Lung microvascular endothelial cell (primary cell): ENCODE measurements at places on chromosomes 4 and X. TPM values are rescaled to one million over a fixed set of nuclear protein-coding genes. Genes with fewer than 3 reads are reported as not detected.

Gene MAGEB2
- not detected in 2 replicates for total RNA-seq

Gene RTL5
- 0.22 and 0.60 TPM in 2 replicates for total RNA-seq

Gene IL15
- total RNA-seq = 0.87 and 1.2 TPM in 2 replicates

Gene PAQR3
- total RNA-seq = 8.1 and 16.1 TPM in 2 replicates

Gene TRIM75
- not detected in 2 replicates for total RNA-seq

Gene ARMCX4
- 2.6 and 4.2 TPM in 2 replicates for total RNA-seq

Gene MED14
- 13.3 and 14.1 TPM in 2 replicates for total RNA-seq

Gene KLHL4
- 51.8 and 53.2 TPM in 2 replicates for total RNA-seq

Gene FREM3
- 0.22 and 0.60 TPM in 2 replicates for total RNA-seq

Gene FOXR2
- not detected in 2 replicates for total RNA-seq

- DNase-seq = no peak
These were observed 302.5 kb downstream of the PCDH7 start for GRCh38 chr4:31022702-31023101.

DNA sequence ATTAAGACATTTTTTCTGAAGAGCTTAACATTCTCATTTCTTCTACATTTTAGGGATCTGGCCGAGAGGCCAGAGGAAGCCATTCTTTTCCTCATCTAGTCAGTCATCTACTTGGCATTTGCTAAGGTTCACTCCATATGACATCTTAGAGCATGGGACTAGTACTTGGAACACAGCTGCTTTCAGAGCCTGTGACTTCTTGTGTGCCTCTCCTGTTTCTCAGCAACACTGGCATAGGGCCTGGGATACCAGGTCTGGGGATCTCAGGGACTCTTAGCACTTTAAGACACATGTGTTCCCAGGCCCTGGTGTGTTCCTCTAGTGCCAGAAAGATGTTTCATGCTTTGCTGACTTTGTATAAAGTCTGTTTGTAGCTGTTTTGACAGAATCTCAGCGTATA, 7.3 kb downstream of the PLP1 start:
- DNase-seq = no peak

GRCh38 chr4:95087657-95088455, 330.1 kb downstream of the BMPR1B start:
- DNase-seq = no peak

GRCh38 chr4:185755451-185755850, 56.5 kb downstream of the SORBS2 start:
- no peak for DNase-seq

DNA sequence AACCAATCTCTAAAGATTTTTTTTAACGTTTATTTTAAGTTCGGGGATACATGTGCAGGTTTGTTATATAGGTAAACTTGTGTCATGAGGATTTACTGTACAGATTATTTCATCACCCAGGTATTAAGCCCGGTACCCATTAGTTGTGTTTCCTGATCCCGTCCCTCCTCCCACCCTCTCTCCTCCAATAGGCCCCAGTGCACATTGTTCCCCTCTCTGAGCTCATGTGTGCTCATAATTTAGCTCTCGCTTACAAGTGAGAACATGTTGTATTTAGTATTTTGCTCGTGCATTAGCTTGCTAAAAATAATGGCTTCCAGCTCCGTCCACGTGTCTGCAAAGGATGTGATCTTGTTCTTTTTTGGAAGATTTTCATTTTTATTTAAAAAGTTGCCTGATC, 2309.4 kb upstream of the AGA start:
- no peak for DNase-seq

- DNase-seq = peak; percentile 78
These were observed 9.8 kb upstream of the ATP2B3 start for GRCh38 chrX:153507484-153508178.

DNA sequence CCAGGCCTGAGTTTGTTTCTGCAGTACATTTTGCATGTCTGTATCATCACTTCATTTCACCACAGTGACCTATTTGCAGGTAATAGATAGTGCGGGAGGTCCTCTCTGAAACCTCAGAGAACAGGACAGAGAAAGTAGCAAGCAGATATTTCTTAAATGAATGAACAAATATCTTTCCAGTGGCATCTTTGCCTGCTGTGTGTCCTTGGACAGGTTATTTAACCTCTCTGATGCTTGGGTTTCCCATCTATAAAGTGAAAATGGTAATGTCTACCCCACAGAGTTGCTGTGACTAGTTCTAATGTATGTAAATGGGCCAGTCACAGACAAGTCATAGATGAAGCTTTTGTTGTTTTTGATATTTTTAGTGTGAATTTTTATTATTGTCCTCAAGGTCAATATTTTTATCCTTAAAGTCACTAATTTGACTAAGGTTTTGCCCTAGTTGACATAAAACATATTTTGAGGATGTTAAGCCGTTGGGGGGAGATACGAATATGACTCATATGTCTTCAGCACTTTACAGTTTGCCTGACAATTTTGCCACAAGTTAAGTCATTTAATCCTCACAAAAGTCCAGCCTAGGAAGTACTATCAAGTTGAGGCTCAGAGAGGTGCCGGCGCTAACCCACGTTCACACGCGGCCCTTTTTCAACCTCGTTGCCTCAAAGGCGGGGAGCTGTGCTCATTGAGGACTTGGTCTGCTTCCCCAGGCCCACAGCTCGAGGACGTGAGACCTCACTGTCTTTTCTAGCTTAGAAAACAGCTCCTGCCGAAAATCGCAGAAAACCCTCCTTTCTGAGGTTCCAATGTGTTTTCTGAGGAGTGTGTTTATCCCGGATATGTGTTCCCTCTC, 126.7 kb upstream of the STX18 start:
- no peak for DNase-seq

DNA sequence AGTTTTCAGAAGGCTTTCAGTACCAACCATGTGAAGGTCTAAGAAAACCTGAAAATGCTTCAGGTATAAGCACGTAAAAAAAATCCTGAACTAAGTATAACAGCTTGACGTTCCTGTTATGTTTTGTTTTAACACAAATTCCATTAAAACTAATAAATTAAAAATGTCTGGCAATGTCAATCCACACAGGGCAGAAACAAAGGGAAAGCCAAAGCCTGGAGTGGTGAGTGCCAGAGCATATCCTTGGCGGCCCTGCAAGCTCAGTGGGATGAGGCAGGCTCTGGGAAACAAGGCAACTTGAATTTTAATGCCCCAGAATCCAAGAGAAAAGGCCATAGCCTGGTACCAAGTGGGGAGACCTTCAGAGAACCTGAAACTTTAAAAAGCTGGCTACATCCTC, 78.2 kb downstream of the EPHA5 start:
- DNase-seq = no peak

- peak; percentile 34 for DNase-seq
These were observed 23.3 kb upstream of the SORBS2 start for GRCh38 chr4:185835336-185835735.

DNA sequence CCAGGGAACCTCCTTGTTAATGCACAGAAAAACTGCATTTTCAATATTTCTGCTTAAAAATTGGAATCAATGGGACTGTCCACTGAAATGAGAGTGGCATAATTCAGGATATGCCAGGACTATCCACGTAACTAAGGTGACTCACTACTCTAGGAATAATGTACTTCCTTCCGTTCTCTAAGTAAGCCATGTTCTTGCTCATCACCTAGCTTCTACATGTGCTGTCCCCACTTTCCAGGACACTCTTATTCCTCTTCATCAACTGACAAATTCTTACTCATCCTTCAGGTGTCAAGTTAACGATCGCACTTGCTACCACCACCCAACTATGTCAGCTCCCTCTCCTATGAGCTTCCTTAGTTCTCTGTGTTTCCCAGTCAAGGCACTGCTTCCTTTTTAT, 342.8 kb upstream of the F9 start:
- DNase-seq = no peak

DNA sequence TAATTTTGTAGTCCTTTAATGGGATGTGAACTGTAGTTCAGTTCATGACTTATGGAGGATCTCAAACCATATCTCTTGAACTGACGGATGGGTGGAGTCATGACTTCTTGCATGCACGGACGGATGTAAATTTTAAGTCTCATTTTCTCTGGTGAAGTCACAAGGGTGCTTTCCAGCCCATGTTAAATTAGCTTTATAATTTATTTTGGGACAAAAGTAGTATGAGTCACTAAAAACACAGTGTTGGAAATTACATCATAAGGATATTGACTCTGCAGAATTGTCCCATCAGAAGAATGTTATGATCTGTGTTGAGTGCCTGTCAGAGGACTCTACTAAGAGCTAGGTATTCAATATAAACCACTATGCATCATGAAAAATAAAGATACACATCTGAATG, 6.8 kb upstream of the PAGE5 start:
- DNase-seq = no peak

GRCh38 chr4:165294907-165295306, 32.6 kb upstream of the MSMO1 start:
- DNase-seq = no peak

DNA sequence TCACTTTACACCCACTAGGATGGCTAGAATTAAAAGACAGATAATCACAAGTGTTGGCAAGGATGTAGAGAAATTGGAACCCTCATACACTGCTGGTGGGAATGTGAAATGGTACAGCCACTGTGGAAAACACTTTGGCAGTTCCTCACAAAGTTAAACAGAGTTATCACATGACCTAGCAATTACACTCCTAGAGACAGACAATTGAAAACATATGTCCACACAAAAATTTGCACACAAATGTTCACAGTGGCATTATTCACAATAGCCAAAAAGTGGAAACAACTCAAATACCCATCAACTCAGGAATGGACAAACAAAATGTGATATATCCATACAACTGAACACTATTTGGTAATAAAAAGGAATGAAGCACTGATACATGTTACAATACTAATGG, 5.7 kb downstream of the ZNF280C start:
- no peak for DNase-seq

DNA sequence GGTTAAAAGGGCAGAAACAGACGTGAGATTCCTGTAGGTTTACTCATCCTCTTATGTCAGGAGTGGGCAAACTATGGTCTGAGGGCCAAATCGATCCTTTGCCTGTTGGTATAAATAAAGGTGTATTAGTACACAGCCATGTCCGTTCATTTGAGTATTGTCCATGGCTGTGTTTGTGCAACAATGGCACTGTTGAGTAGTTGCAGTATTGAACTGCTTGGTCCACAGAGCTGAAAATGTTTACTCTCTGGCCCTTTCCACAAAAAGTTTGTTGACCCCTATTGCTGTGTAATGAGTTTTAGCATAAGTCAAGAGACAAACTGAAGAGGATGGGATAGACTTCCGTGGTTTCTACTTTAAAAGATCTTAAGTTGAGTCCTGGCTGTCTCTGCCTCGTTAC, 59.0 kb upstream of the MID1 start:
- no peak for DNase-seq

GRCh38 chrX:135541351-135541750, 20.9 kb downstream of the INTS6L start:
- no peak for DNase-seq

DNA sequence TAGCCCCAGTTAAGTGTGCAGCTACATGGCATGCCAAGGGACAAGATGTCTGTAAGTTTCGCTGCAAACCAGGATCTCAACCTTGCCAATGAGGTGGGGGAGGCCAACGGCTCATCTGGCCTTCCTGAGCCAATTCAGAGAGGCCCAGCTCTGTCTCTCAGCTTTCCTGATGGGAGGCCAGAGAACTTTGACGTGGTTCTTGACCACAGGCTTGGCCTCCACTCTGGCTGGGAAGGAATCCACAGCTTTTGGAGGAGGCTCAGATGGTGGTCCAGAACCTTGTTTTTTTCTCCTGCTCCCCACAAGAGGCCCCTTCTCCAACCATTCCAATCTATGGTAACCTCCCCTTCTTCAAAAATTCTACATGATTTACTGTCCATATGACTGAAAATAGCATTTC, 9.8 kb downstream of the CAPN6 start:
- no peak for DNase-seq

- DNase-seq = no peak
These were observed 87.2 kb downstream of the RASL11B start for GRCh38 chr4:52949336-52949735.

DNA sequence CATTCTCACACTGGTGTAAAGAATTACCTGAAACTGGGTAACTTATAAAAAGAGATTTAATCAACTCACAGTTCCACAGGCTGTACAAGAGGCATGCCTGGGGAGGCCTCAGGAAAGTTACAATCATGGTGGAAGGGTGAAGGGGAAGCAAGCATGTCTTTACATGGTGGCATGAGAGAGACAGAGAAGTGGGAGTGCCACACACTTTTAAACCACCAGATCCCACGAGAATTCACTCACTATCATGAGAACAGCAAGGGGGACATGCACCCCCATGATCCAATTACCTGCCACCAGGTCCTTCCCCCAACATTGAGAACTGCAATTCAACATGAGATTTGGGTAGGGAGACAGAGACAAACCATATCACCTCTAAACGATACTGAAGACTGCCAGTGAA, 23.0 kb downstream of the EPGN start:
- DNase-seq = no peak

GRCh38 chrX:54178100-54178940, 4.7 kb downstream of the FAM120C start:
- peak; percentile 57 for DNase-seq

GRCh38 chr4:11428231-11428898, at the start of gene HS3ST1:
Gene HS3ST1, minus strand, starts transcription at chr4:11428894. Its CDS starts 28,889 bp downstream, at chr4:11400005.
- no peak for DNase-seq

DNA sequence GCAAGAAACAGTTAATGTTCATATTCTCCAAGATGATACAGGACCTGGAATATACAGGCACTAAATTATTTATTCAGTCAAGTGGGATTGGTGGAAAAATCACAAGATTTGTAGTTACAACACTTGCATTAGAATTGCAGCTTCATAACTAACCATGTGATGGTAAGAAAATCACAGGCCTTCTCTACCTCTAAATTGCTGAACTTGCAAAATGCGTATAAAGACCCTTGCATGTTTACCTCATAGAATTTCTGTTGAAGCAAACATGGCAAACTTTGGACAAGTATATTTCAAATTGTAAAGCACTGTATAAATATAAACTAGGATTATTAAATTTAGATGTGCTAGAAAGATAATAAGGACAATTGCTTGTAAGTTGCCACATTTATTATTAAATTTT, 215.1 kb downstream of the TMA16 start:
- DNase-seq = no peak

- DNase-seq = no peak
These were observed 683.5 kb upstream of the GRIA3 start for GRCh38 chrX:122500556-122500955.

- no peak for DNase-seq
These were observed 102.8 kb downstream of the KDM6A start for GRCh38 chrX:44975666-44976263.

DNA sequence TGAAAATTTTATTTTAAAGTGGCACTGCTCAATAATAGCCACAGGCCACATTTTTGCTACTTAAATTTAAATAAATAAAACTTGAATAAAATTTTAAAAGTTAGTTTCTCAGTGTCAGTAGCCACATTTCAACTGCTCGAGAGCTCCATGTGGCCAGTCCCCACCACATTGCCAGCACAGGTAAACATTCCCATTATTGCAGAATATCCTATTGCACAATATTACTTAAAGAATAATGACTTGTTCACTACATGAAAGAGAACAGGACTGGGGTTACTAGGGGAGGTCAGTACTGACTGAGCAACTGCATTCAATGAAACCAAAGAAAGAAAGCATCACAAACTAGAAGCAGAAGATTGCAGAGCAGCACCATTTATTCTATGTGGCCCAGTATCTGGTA, 2201.6 kb upstream of the TENM3 start:
- no peak for DNase-seq
